ENCODE measurements at places on chromosomes 3 and 15.
A peak's percentile ranks its signal among the peaks of the same experiment; 100 is the strongest.

- peak; percentile 52 for DNase-seq
Observed at GRCh38 chr3:193744822-193745684, 152.0 kb downstream of the OPA1 start.

- no peak for DNase-seq
Observed at GRCh38 chr3:108133858-108134554, 43.2 kb upstream of the CD47 start.

DNA sequence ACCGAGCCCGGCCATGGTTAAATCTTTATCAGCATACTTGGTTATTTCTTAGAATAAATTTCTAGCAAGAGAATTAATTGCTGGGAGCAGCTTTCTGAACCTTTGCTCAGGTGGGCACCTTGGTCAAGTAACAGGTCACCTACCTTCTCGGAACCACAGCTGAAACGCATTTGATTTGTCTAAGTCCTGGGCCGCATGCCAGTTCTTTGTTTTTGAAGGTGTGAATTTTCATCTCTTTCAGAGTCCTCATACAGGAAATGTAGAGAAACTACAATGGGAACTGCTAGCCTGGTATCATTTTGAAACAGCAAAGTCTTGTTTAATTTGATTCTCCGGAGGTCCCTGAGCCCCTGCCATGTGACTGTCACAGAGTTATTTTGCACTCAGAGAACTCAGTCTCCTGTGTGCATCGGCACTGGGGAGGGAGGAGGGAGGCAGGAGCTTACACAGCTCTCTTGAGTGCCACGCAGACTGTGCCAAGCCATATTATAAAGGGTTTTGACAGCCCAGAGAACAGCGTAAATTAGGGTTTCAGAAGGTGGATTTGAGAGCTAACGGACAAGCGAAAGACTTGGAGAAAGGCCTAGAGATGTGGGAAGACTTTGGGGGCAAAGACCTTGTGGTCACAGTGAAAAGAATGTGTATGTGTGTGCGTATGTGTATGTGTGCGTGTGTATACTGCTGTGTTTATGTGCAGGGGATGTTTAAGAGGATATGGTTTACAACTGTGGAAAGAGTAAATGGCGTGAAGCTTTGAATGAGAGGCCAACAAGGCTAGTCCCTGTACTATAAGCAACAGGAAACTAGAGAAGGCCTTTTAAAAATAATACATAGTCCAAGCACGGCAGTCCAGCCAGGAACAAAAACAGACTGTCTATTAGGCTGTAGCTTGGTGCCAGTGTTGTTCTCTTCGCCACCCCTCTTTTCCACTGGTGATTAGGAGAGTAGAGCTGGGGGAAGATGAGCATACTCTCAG, 61.8 kb upstream of the ATP13A3 start:
- DNase-seq, result no peak

- no peak for DNase-seq
Observed at GRCh38 chr15:42456531-42456930, 34.4 kb downstream of the ZNF106 start.

DNA sequence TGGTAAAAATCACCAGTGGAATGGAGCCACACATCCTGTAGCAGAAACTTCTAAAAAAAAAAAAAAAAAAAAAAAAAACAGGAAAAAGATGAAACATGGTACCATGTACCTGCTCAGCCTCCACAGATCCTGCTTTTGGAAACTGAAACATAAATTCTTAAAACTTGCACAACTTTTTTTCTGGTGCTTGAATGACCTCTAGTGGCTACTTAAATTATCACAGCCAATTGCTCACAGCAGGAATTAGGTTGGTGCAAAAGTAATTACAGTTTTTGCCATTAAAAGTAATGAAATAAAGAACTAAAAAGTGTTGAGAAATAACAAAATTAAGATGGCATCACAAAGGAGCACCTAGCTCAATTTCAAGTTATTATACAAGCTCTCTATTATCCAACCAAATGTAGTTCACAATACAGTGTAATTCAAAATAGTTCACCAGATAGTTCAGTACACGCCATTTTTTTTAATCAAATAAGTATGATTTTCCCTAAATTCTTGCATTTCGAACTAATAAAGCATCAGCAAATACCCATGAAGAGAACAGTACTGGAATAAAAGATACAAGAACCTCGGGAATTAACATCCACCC, 80.6 kb downstream of the ULK4 start:
- peak; percentile 73 for DNase-seq

GRCh38 chr3:71064956-71065763, 518.4 kb downstream of the FOXP1 start:
- DNase-seq, result peak; percentile 67

DNA sequence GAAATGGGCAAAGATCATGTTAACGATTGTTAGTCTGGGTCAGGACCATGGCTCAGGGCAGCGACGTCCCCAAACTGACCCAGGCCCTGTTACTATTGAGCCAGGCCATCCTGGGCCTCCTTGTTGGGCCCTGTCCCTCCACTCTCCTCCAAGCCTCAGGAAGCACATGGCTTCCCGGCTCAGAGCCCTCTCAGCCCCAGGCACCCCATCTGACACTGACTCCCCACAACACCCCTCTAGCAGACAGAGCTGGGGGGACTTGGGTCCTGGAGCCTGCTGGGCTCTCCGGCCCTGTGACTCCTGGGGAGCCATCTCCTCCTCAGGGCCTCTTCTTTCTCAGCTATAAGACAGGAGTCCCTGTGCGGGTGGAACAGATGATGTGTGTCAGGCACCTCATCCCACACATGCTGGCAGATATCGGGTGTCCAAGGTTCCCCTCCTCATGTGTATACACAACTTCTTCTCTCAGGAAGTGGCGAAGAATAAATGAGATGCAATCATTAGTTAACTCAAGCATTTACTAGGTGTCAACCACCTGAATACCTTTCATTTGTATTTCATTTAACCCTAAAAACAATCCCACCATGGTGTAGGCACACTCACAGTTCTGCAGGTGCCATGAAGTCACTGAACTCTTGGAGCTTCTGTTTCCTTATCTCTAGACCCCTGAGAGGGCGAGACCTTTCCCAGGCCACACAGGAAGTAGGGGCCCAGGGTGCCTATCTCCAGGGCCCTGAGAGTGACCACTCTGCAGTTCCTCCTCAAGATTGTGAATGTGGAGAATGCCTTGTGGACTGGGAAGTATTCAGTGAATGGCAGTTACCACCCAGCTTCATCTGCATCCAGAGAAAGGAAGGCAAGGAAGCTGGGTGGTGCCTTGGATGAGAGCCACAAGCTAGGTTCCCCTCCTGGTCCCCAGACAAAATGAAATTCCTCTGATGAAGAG, 282.5 kb upstream of the TLE3 start:
- peak; percentile 32 for DNase-seq

- no peak for DNase-seq
Observed at GRCh38 chr3:143584474-143584873, 263.8 kb downstream of the SLC9A9 start.

GRCh38 chr15:49370782-49371181, 52.3 kb upstream of the FGF7 start:
- DNase-seq, result peak; percentile 60

- DNase-seq, result no peak
Observed at GRCh38 chr3:16219777-16220176, 45.0 kb downstream of the DPH3 start.

- DNase-seq, result no peak
Observed at GRCh38 chr3:126971891-126972351, 11.0 kb upstream of the PLXNA1 start.

- no peak for DNase-seq
Observed at GRCh38 chr3:27031476-27031875, 337.7 kb downstream of the NEK10 start.

DNA sequence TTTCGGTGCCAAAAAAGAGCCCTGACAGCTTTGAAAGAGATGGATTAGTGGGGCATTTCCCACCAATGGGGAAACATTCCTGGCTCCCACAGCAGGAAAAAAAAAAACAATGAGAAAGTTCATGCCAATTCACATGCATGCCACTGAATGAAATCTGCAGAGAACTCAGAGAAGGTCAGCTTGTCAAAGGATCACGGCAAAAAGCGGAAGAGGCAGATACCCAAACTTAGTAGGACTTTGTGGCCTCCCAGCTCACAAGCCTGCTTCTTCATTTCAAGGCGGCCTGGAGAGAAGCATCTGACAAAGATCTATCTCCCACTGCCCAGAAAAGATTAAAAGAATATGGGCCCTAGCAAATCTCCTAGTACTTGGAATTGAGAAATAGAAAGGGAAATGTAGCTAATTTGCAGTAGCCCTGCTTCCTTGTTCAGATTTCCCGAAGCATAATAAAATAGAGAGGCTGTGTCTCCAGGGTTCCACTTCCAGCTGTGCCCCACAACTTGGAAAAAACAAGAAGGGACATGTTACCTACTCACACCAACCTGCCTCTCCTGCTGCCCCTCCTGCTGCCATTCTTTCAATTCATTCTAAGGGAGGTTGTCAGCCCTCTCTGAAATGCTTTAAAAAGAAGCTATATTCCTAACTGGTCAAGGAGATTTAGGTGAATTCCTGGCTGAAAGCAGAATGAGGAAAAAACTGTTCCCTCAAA, 170.4 kb downstream of the FHIT start:
- DNase-seq, result no peak

GRCh38 chr3:10744098-10744465, 71.9 kb upstream of the SLC6A11 start:
- DNase-seq, result peak; percentile 14

GRCh38 chr3:17136136-17136721, 251.5 kb downstream of the PLCL2 start:
- DNase-seq, result no peak

DNA sequence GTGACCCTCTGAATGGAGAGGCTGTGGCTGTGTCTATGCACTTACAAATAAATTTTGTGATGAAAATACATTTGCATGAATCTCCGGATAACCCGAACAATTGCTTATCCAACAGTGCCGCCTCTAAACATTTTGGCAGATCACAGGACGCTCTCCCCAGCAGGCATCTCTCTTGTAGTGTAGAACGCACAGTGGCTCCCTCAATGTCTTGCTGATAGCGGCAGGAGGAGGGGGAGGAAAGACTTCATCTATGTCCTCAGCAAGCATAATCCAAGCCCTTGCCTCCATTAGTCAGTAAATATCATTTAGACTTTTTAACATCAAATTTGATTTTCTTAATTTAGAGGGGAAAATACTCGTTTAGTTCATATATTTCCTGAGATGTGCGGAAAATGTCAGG, 318.1 kb upstream of the IGF1R start:
- no peak for DNase-seq

DNA sequence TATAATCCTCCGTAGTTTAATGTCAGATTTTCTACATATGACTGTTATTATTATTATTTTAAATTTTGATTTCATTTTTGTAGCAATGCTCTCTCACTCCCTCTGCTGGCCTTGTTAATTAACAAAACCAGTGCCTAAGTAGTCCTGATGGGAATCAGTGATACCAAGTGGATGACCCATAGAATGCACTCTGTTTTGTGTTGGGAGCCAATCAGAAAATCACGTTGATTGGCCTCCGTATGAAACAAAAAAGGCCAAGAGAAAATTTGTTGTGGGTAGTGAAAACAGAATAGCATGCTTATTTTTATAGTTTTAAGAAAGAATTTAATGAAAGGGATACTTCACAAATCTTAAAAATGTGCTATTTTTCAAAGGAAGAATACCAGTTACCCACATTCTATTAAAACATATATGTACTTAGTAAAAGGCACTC, 34.4 kb upstream of the MEIS2 start:
- peak; percentile 59 for DNase-seq

DNA sequence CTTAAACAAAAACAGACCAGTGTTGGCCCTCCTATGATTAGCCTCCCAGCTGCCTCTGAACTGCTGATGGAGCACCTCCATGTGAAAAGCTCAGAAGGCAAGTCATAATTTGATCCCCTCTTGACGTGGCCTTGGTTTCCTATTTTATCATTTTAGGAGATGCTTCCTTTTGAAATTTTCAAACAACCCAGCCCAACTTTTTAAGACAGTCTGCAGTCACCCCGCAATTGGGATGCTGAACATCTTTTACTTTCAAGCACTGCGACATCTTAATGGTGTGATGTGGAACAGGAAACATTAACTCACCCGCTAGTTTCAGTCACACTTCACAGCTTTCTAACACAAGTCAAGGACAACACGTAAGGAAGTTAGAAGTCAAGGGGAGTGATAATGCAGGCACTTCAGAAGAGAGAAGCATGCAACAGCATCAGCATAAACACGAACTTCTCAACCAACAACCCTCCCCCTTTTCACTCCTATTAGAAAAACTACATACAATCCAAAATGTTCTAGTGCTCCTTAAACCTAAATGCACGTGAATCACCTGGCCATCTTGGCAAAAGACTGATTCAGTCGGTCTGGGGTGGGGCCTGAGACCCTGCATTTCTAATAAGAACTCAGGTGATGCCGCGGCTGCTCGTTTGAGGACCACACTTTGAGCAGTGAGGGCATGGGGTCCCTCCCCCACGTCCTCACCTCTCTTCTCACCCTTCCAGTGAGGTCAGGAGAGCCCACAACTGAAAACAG, 161.5 kb downstream of the FOXP1 start:
- DNase-seq, result no peak

DNA sequence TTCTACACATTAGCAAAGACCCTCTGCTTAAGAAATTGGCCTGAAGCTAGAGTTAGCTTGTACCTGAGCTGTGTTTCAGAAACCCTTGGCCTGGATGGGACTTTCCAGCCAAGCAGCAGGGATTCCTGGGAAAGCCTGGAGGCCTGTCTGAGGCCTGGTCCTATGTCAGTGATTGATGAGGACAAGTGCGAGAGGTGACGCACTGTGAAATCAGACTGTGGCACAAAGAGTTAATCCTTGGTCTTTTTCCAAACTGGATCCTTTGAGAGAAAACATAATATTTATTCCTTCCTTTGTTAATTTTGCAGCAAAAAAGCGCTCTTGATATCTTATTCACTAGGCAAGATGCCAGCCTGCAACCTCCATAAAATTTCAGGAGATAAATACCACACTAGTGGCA, 225.0 kb upstream of the ATP11B start:
- no peak for DNase-seq

DNA sequence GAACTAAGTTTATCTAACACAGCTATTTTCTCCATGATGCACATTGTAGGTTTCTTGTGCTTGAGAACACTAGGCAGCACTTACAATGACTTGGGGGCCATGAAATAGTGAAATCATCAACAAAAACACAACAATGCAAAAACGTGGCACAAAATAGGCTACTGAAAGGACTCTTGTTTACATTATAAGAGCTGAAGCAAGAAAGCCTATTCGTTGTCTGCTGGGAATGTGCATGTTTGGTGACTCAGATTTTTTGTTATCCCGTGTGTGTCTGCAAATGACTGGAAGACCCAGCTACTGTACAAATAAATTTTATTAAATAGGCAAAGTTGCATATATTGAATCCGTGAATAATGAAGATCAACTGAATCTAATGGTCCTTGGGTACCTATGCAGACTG, 85.0 kb downstream of the TCF12 start:
- no peak for DNase-seq

DNA sequence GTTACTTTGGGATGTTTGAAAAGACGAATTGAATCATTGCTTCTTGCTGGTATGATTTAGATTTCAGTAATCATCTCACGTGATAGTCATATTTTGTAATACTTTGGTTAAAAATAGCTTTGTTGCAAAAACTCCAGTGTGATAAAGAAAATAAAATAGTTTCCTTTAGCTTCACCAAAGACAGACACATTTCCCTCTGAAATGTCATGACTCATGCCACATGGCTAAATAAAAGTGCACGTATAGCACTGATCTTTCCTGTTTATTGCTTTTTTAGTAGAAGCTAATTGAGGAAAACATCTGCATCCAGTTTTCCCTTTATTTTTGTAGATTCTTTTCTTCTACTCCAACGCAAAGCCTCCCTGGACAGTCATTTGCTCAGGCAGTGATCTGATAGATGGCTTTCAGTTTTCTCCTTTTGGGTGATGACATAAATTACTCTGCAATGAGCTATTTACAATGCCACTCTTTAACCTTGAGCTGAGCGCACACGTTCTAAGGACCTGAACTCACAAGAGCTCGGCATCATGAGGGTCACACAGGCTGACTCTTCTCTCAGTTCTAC, 84.9 kb downstream of the ARNT2 start:
- peak; percentile 6 for DNase-seq
